ENCODE measurements at places on chromosomes 6 and 20.

- no peak for DNase-seq
These were observed 168.7 kb downstream of the PAX1 start for GRCh38 chr20:21874127-21874526.

DNA sequence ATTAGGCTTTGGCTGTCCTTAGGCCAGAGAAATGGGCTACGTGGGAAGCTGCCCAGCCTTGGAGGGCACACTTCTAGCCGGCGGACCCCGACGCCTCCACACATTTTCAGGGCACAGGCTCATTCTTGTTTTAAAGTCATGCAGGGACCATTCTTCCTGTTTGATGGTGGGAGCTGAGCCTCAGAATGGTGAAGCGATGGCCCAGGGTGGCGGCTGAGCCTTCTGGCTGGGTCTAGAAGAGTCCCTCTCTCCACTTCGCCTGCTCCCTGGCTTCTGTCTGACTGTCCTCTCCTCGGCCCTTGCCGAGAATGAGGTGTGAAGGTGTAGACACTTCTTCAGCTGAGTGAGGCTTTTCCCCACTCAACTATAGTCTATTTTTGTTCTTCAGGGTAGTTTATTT is 114.4 kb downstream of the SULF2 start:
- DNase-seq = no peak

GRCh38 chr6:38320843-38321242 is 318.9 kb downstream of the BTBD9 start:
- DNase-seq = no peak

- no peak for DNase-seq
These were observed 153.1 kb upstream of the INSM1 start for GRCh38 chr20:20214757-20215275.

DNA sequence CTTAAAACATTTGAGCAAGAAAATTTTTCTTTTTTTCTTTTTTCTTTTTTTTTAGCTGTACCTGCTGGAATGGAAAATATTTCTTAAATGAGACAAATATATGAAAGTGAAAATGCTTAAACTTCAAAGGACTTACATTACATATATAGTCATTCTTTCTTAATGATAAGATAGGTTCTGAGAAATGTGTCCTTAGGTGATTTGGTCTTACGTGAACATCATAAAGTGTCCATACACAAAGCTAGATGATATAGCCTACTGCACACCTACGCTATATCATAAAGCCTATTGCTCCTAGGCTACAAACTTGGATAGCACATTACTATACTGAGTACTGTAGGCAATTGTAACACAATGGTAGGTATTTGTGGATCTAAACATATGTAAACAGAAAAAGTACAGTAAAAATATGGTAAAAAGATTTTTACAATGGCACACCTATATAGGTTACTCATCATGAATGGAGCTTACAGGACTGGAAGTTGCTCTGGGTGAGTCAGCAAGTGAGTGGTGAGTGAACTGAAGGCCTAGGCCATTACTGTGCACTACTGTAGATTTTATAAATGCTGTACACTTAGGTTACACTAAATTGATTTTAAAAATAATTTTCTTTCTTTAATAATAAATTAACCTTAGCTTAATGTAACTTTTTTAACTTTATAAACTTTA is 54.6 kb downstream of the RPP21 start:
- no peak for DNase-seq

DNA sequence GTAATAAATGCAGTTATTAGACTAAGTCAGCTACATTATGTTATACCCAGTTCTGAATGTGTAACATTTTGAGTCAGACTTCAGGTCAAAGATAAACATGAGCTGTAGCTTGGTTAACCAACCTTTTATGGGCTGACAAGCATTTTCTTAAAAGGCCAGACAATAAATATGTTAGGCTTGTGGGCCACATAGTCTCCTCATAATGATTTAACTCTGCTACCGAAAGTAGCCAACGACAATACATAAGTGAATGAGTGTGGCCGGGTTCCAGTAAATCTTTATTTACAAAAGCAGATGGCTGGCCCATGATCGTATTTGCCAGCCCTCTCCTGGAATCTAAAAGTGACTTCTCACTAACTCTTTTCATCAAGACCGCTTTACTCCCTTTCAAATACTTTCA is 49.9 kb downstream of the ATG5 start:
- DNase-seq = no peak

GRCh38 chr20:46963758-46964617 is 69.3 kb downstream of the EYA2 start:
- no peak for DNase-seq

GRCh38 chr6:38996676-38997075 is 51.9 kb upstream of the GLP1R start:
- DNase-seq = no peak

DNA sequence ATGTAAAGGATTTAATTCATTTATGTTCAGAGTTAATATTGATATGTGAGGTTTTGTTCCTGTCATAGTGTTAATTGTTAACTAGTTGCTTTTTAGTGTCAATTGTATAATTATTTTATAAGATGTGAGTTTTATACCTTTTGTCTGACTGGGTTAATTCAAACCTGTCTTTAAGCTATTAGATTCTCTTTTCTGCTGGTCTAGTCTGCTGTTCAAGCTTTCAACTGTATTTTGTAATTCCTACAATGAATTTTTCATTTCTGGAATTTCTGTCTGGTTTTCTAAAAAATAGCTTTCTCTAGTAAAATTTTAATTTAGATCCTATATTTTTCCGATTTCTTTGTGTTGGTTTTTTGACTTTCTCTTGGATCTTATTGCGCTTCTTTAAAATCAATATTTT is 26.5 kb downstream of the IGF2R start:
- no peak for DNase-seq

DNA sequence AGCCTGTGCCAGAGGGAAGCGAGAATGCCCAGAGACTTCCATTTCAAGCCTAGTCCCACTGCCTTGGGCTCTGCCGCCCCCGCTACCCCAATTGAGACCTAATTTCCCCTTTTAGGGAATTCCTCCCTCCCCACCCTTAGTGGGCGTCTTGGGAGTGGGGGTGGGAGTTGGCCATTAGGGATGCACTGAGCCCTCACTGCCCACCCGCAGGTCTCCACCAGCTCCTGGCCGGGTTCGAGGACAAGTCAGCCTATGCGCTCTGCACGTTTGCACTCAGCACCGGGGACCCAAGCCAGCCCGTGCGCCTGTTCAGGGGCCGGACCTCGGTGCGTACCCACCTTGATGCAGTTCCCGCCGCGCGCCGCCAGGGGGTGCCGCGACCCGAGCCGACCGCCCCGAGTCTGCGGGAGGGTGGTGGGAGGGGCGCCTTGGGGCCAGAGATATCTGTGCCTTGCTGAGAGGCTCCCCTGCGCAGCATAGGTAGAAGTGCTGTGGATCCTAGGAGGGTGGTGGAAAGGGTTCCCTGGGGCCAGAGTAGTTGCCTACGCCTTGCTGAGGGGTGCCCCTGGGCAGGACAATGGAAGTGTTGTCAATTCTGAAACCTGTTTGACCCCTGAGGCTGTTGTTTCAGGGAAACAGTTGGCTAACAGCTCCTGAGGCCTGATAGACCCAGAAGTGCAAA is 9.2 kb downstream of the ITPA start:
- DNase-seq = peak; percentile 59

- no peak for DNase-seq
These were observed 609 bp downstream of the PGM3 start for GRCh38 chr6:83192456-83192855.

DNA sequence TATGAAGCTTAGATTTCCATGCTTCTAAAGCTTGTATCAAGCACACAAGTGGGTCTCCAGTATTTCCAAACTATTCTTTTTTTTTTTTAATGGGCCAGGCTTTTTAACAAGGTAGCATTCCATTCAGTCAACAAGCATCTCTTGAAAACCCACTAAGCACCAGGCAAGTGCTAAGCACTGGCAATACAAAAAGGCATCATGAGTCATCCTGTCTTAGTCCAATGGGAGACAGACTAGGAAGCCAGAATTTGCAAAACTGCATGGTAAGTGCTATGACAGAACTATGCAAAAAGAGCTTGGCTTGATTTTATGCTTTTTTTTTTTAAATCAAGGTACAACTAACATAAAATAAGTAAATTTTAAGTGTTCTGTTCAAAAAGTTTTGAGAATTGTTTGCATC is 109.3 kb upstream of the DST start:
- no peak for DNase-seq

GRCh38 chr6:21855811-21856455 is 262.4 kb downstream of the SOX4 start:
- DNase-seq = no peak

DNA sequence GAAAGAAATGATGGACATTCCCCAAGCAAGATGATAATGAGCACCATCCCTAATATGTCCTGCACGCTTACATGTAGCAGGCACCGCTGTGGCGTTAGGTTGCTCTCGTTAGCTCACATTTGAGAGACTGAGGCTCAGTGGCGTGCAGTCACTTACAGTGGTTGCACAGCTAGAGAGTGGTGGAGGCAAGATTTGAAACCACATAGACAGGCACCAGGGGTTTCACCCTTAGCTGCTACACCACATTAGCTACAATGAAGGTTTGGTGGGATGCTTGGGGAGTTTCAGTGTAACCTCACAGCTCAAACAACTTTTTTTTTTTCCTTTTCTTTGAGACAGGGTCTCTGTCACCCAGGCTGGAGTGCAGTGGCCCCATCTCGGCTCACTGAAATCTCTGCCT is 3.7 kb downstream of the COX4I2 start:
- DNase-seq = no peak

GRCh38 chr6:80425089-80425823 is 318.8 kb downstream of the BCKDHB start:
- DNase-seq = no peak

DNA sequence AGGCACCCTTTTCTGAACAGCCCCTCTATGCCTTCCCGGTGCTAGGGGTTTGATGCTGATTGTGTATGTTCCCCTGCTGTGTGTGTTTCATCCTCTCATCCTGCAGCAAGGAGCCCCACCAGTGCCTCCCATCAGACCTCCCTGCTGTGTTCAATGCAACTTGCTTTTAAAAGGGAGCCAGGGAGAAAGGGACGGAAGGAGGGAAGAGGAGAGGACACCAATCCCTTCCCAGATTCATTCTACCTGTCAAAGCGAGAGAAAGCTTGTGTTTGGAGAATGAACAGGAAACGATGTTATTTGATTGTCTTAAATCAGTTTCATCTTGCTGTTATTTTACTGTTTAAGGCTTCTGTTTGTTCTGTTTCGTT is 259.2 kb downstream of the ADGB start:
- no peak for DNase-seq

DNA sequence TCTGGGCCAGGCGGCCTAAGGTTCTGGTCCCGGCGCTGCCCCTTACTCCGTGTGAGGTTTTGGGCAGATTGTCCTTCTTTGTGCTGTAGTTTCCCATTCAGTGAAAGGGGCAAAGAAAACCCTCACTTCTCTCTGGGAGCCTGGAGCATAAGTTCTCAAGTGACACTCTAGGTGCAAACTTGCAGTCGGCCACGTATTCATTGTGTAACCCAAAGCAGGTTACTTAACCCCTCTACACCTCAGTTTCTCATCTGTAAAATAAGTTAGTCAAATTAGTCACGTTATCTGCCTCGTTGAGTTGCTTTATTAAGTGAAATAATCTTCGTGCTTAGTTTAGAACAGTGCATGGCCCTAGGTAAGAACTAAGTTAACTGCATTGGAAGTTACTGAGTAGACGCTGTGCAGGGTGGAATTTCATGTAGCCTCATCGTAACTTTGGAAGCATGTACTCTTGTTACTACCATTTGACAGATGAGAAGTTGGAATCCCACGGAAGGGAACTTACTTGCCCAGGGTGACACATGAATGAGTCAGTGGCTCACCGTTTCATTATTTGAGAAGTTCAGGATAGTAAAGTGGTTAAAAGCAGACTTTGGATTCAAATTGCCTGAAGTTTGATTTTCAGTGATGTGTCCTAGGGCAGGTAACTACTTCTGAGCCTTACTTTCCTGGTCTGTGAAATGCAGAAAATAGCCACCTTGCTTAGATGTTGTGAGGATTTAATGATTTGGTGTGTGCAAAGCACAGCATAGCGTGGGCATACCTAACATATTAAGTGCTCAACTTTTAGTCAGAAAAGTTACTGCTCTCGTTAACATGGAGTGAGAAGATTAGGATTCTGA is 556 bp upstream of the MROH8 start:
- no peak for DNase-seq

GRCh38 chr6:121732641-121733040 is 297.2 kb downstream of the GJA1 start:
- no peak for DNase-seq

DNA sequence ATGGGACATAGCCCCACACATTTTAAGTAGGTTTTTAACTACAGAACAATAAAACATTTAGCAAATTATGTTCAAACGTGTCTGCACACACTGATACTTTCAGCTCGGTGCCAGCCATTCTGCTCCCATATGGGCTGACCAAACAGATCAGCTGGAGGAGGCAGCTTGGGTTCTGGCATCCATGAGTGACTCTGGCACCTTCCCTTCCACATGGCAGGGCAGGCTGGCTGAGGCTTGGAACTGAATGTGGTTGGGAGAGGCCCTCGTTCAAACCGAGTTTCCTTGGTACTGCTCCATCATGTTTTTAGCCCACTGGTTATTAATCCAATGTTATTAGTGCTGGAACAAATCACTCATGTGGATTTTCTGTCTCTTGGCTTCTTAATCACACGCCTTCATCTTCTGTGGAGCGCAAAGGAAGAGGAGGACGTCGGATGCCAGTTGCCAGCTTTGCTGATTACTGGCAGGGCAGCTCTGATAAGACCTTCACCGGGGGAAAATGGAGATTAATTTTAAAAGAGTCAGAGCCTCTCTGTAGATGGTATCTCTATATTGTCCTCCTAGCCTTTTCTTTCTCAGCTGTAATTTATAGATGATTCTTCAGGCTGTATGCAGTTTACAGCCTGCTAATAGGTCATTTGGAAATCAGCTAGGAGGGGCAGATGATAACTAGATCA is 93.1 kb upstream of the TIAM2 start:
- no peak for DNase-seq

GRCh38 chr20:58021481-58021880 is 207.0 kb downstream of the ANKRD60 start:
- no peak for DNase-seq

DNA sequence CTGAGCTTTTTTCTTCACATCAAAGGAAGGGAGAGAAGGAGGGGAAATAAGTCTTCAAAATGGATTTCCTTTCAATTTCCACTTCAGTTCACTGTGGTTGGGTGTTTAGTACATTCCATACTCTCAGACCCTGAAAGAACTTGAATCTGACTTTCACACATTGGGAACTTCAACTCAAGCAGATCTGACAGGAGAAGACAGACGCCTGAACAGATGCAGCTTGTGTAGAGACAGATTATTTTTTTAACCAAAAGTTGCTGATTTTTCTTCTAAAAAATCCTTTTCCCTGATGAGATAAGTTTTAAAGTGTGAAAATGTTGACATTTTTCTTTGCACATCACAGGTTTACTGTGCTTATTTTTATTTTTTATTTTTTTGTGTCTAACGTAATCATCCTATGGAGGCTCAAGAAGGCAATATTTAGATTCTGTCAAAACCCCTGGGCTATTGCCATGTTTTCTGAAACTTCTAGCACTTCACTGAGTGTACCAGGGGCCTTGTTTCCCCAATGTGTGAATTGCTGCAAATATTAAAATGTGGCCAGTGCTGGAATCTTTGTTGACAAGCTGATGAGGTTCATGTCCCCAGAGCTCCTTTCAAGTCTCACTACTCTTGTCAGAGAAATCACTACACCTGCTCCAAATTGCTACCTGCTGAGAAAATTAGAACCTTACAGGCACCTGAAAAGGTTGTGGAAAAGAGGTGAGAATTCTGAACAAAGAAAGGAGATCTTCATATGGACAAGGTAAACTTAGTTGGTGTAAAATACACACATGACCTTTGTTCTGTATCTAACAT is 214.8 kb upstream of the BTBD3 start:
- no peak for DNase-seq
